ENCODE measurements at places on chromosomes 13 and 19.

DNA sequence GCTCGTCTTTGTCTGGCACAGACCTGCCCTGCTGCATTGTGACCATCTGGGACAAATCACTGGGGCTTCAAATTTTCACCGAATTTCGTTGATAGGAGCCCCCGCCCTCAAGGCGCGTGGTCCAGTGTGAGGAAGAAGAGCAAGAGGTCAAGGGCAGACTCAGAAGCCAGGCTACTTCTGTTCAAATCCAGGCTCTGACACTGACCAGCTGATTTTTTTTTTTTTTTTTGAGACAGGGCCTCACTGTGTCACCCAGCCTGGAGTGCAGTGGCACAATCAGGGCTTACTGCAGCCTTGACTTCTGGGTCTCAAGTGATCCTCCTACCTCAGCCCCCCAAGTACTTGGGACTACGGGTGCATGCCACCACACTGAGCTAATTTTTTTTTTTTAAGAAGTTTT lies 7.2 kb downstream of the SYNGR4 start:
- DNase-seq: no peak

- DNase-seq: no peak
Observed at GRCh38 chr19:14686411-14686810, 3.4 kb upstream of the ZNF333 start.

- no peak for DNase-seq
Observed at GRCh38 chr19:5147074-5147977, 178.4 kb downstream of the KDM4B start.

GRCh38 chr19:47742634-47743033 lies 2.7 kb upstream of the NOP53 start:
- no peak for DNase-seq

- no peak for DNase-seq
Observed at GRCh38 chr13:107070792-107071191, 502.9 kb upstream of the ARGLU1 start.

DNA sequence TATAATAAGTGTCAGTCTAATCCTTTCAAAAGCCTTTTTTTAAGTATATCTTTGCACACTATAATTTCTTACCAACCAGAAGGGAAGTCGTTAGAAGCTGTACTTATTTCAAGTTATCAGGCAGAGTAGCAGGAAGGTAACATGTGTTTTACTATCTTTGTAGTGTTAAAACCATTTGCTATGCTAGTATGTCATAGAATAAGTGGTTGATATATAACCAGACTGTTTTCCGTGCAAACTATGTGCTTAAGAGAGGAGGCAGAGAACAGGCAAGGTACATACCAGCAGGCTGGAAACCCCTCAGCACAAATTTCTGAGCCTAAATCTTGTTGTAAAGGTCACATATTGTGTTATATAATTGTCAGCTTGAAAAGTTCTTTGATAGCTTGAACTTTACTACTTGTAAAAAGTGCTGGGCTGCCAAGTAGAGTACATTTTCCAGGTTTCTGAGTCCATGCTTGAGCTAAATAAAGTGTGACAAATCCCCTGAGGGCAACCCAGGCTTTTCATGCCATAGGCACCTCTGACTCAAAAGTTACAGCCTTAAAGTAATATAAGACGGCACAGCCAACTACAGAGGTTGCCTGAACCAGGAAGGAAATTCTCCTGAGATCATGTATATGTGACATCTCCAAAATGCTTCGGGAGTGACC lies 1297.4 kb downstream of the PCDH9 start:
- DNase-seq: no peak

DNA sequence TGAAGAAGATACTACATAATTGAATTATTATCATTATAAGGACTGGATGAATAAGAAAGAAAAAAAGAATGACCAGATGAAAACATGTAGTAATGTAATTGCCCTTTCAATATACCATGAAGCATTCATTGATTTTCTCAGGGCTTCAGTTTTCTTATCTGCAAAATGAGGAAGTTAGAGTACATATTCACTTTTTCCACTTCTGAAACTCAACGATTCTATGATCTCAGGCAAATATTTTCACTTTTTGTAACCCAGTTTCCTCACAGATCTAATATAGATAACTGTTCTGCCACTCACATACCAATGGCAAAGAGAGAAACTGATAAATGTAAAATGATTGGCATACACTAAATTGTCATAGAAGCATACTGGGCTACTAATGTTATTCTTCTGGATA lies 856.6 kb upstream of the KLHL1 start:
- DNase-seq: no peak
